ENCODE measurements at places on chromosomes 12 and 14.

DNA sequence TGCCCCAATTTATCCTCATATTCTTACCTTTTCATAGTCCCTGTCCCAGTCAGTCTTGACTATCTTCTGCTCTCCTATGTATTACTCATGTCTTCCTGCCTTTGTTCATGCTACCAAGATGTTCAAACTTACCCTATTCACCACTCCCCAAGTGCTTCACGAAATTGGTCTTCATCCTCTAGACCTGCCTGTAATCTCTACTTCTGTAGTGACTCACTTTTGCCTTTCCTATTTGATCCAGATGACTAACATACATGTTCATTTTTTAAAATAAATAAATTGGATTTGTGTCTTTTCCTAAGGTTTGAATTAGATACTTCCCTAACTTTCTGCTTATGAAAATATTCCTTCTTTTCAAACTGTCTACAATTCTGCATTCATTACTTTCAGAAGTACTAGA lies 107.7 kb upstream of the PPM1H start:
- DNase-seq: peak; percentile 41

- DNase-seq: no peak
Measured at GRCh38 chr12:19588951-19589350, 149.7 kb downstream of the AEBP2 start.

GRCh38 chr14:96847451-96847850 lies 50.3 kb downstream of the VRK1 start:
- DNase-seq: no peak

DNA sequence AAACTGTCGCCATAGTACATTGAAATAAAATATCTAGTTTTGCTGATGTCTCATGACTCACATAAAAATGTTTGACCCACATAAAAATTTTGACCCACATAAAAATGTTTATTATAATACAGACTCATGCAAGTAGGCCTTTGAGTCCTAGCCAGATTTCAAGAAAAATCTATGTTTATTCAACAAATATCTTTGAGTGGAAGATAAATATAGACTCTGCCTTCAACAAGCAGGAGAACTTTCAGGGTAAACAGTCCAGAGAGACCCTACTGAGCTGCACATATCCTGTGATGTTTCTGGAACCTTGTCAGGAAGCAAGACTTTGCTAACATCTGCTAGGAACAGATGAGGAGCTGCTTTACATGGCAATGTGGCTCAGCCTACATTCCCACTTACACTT lies 283.1 kb downstream of the MDGA2 start:
- DNase-seq: no peak

DNA sequence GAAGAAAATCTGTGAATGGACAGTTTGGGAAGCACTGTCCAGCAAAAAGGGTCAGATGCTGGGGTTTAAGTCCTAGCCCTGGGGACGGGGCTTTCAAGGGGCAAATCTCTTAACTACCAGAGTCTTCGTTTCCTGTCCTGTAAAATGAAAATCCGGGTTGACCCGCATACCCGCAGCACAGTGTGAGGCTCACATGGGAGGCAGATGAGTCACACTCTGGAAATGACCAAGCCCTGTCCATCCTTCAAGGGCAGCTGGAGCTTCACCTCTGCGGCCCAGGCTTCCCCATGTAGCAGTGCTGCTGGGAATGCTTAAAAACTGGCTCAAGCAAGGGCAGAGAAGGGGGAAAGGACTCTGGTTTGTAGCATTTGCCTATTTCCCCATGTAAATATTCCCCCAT lies 19.0 kb downstream of the FAM181A start:
- no peak for DNase-seq

DNA sequence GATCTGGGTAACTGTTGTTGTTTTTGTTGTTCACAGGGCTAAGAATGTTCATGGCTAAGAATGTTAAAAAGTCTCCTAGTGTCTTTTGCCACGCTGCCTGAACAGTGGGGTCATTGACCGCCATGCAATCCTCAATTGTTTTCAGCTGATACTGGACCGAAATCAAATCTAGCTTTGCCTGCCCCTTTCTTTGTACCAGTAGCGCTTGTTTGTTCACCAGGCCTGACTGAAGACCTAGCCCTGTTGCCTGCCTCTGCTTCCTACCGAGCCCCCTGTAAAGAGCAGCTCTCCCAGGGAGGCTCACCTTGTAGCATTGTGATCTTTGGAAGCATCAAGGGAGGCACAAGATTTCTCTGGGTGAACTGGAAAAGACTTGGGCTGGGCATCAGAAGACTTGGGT lies 6.7 kb downstream of the PSEN1 start:
- DNase-seq: no peak

GRCh38 chr12:28966046-28966780 lies 182.9 kb upstream of the FAR2 start:
- DNase-seq: no peak

GRCh38 chr14:71804992-71805391 lies 127.2 kb upstream of the RGS6 start:
- DNase-seq: no peak

DNA sequence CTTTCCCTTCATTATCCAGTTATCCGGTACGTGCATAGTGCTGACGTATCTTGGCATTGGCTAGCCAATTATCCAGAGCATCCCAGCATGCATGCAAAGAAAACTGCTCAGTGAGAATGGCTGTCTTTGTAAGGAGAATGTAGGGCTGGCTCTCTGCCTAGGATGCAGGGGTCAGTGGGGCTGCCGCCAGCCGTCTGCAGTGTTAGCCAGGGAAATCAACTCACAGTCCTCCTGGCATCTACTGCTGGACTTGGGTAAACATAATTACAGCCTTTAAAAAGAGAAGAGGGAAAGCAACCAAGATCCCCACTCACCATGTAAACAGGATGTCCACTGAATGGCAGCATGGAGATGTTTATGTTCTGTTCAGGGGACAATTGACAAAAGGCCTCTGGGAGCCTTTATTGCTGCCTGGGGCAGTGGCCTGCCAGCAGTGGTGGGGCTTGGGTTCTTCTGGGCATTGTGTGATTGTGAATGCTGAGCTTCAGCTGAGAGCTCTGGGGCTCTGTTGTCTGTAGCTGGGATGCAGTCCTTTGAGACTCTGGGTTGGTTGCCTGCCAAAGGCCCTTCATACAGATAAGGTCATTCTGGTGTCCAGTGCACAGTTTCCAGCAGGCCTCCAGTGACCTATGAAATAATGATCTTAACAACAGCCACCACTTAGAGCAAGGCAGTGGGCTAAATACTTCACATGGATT lies 121.8 kb downstream of the TBC1D30 start:
- DNase-seq: peak; percentile 0

DNA sequence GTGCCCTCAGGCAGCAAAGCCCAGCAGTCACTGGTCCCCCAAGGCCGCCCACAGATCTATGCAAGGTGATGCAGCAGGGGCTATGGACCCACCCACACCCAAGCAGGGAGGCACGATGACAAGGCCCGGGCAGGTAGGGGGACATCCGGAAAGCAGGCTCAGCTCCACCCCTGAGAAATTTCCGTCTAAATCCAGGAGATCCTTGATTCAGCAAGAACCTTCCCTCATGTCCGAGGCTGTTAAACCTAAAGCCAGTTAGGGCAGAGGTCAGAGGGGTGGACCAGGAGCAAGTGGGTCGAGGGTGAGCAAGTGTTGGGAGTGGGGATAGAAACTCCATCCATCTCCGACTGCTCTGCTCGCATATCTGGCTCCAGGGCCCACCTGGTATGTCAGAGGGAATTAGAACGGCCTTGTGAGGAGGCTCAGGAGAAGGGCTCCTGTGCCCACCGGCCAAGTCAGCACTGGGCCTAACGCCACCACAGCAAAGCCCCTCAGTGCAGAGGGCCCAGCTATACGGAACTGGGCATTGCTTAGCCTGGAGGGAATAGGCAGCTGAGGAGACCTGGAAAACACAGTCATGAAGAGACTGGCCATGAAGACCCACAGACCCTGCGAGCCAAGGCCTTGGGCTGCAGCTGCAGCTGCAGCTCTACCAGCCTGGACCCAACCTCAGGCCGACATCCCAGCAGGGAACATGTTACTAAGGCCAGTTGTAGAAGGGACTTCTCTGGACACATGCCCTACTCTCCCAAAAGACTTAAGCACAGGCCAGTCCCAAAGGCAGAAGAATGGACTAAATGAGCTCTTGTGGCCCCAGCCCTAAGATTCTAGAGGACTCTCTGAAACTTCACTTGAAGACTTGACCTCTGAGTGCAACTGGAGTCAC lies 34.3 kb downstream of the DAD1 start:
- DNase-seq: no peak

DNA sequence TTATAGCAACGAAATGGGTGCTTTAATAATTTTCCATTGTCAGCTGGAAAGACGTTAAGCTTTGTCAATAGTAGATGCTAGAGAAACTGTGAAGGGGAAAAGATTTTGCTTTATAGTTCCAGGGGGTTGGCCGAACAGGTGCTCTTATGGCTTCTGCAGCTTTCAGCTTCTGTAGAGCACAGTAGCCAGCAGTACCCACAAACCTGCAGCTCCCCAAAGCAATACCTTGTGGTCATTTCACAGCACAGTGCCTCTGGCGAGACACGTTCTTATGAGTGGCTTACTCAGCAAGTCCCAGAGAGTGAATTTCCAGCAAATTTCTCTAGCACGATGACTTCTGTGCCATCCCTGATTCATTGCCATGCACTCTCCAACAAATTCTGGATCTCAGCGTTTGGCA lies 416.3 kb upstream of the ATP2B1 start:
- no peak for DNase-seq

DNA sequence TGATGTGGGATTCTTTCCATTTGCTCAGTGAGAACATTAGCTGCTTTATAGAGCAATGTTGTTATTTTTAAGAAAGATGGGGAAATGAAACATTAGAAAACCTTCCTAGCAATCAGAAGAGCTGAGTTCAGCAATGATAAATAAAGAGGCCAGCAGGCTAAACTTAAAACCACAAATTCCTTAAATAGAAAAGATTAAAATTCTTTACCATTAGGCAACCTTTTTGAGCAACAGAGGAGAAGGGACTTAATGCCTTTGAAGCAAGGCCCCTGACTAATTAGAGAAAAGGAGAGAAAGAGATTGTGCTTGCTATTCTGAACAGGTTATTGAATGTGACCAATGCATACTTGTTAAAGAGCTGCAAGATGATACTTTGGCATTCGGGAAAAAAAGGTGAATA lies 160.8 kb upstream of the LMO3 start:
- no peak for DNase-seq
